ENCODE measurements at places on chromosomes 4 and X. TPM values are rescaled to one million over a fixed set of nuclear protein-coding genes. Genes with fewer than 3 reads are reported as not detected.

PFKFB1 gene
- total RNA-seq, result not detected

MAGEB1 gene
- total RNA-seq, result not detected

HPGD gene
- 11.9 TPM for total RNA-seq

CXCL3 gene
- total RNA-seq, result 1.5 TPM

CENPVL2 gene
- 0.71 TPM for total RNA-seq

PASD1 gene
- total RNA-seq, result not detected

GLUD2 gene
- total RNA-seq, result 3.7 TPM

NXF2 gene
- not detected for total RNA-seq

ADGRA3 gene
- 87.5 TPM for total RNA-seq

BST1 gene
- 4.9 TPM for total RNA-seq

RHOH gene
- 1.8 TPM for total RNA-seq

HELT gene
- total RNA-seq, result 1.0 TPM

SLIT2 gene
- 46.3 TPM for total RNA-seq

CD38 gene
- 2.5 TPM for total RNA-seq

CDX4 gene
- total RNA-seq, result not detected

MAGEC2 gene
- not detected for total RNA-seq

IL2RG gene
- total RNA-seq, result 1.3 TPM

CENPVL1 gene
- total RNA-seq, result 0.71 TPM

ODAPH gene
- total RNA-seq, result not detected

FAM3A gene
- 24.8 TPM for total RNA-seq

GLRA2 gene
- total RNA-seq, result 13.6 TPM

CHST7 gene
- total RNA-seq, result 11.2 TPM

TSPAN5 gene
- 55.3 TPM for total RNA-seq

MAGEA10 gene
- not detected for total RNA-seq

ETDA gene
- not detected for total RNA-seq

SPANXD gene
- not detected for total RNA-seq

ANKRD50 gene
- total RNA-seq, result 84.9 TPM

SLITRK2 gene
- 14.2 TPM for total RNA-seq

IQCM gene
- not detected for total RNA-seq

COL4A5 gene
- total RNA-seq, result 92.6 TPM

BTK gene
- 3.1 TPM for total RNA-seq

PCDH7 gene
- 84.9 TPM for total RNA-seq

ATP2B3 gene
- total RNA-seq, result 3.7 TPM
